ENCODE measurements at places on chromosomes 5 and 9. TPM values are rescaled to one million over a fixed set of nuclear protein-coding genes. Genes with fewer than 3 reads are reported as not detected.

FOXD4L3 gene
- total RNA-seq = not detected

GRCh38 chr5:173963182-173963838, 25.7 kb upstream of the C5orf47 start:
- DNase-seq = no peak

PGM5 gene
- total RNA-seq = 94.1 TPM

DNA sequence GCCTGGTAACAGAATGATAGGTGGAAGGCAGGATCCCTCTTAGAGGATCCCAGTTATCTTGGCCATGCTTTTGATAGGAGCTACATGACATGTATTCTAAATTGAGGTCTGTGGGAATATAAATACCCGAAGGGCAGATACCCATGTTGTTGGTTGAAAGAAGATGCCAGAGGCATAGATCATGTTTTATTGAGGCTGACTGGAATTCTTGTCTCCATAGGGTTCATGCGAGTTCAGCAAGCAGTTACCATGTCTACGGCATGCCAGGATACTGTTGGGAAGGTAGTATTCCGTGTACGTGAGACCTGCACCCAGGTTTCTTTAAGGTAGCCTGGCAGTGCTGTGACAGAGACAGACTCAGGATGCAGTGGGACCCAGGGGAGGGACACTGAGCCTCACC, 230.7 kb downstream of the NR3C1 start:
- no peak for DNase-seq

IL7R gene
- total RNA-seq = 20.5 TPM

FBXL7 gene
- total RNA-seq = 31.7 TPM

GRCh38 chr5:67998709-67999261, 216.8 kb upstream of the PIK3R1 start:
- peak; percentile 60 for DNase-seq

DNA sequence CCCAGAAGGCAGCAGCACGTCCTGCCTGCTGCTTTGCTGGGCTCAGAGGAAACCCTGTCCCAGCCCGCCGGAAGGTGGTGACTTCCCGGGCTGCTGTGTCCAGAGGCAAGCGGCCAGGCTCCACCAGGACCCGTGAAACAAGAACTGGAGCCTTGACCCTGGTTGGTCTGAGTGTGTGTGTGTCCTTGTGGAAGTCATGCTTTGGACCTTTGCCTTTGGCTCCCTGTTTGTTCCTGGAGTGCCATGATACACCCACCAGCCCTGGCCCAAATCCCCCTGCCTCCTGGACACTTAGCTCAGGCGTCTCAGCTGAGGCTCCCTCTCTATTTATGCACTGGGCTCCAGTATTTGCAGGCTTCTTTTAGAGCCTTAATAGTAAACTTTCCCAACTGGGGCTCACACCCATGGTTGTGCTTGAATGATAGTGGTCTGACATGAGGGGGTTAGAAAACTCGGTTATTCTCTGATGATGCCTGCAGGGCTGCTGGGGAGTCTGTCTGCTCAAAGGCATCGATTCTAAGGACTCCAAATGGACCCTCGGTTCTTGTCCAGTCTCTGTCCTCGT, 72.2 kb downstream of the C9orf50 start:
- DNase-seq = peak; percentile 48

ZNF883 gene
- 2.8 TPM for total RNA-seq

GRCh38 chr5:134493461-134494055, 31.9 kb upstream of the JADE2 start:
- DNase-seq = no peak

GRCh38 chr5:82772281-82772680, 304.9 kb downstream of the TMEM167A start:
- no peak for DNase-seq

DNA sequence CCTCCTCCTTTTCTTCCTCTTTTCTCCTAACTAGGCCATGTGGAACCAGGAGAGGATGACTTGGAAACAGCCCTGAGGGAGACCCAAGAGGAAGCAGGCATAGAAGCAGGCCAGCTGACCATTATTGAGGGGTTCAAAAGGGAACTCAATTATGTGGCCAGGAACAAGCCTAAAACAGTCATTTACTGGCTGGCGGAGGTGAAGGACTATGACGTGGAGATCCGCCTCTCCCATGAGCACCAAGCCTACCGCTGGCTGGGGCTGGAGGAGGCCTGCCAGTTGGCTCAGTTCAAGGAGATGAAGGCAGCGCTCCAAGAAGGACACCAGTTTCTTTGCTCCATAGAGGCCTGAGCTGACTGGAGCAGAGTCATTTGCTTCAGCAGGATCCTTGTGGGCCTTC, 13.7 kb downstream of the NUDT2 start:
- peak; percentile 49 for DNase-seq

PCDHGC4 gene
- total RNA-seq = 7.9 TPM

LCN10 gene
- 9.4 TPM for total RNA-seq

- no peak for DNase-seq
Measured at GRCh38 chr5:44827681-44828080, 18.9 kb downstream of the MRPS30 start.

NUTM2F gene
- total RNA-seq = not detected

DNA sequence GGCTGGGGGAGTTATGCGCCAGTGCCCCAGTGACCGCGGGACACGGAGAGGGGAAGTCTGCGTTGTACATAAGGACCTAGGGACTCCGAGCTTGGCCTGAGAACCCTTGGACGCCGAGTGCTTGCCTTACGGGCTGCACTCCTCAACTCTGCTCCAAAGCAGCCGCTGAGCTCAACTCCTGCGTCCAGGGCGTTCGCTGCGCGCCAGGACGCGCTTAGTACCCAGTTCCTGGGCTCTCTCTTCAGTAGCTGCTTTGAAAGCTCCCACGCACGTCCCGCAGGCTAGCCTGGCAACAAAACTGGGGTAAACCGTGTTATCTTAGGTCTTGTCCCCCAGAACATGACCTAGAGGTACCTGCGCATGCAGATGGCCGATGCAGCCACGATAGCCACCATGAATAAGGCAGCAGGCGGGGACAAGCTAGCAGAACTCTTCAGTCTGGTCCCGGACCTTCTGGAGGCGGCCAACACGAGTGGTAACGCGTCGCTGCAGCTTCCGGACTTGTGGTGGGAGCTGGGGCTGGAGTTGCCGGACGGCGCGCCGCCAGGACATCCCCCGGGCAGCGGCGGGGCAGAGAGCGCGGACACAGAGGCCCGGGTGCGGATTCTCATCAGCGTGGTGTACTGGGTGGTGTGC, at the start of gene RXFP3:
RXFP3 (plus strand) TSS at position 6 of the 636 bp plus-strand sequence; CDS start at position 361, 355 bp downstream.
- no peak for DNase-seq

DNA sequence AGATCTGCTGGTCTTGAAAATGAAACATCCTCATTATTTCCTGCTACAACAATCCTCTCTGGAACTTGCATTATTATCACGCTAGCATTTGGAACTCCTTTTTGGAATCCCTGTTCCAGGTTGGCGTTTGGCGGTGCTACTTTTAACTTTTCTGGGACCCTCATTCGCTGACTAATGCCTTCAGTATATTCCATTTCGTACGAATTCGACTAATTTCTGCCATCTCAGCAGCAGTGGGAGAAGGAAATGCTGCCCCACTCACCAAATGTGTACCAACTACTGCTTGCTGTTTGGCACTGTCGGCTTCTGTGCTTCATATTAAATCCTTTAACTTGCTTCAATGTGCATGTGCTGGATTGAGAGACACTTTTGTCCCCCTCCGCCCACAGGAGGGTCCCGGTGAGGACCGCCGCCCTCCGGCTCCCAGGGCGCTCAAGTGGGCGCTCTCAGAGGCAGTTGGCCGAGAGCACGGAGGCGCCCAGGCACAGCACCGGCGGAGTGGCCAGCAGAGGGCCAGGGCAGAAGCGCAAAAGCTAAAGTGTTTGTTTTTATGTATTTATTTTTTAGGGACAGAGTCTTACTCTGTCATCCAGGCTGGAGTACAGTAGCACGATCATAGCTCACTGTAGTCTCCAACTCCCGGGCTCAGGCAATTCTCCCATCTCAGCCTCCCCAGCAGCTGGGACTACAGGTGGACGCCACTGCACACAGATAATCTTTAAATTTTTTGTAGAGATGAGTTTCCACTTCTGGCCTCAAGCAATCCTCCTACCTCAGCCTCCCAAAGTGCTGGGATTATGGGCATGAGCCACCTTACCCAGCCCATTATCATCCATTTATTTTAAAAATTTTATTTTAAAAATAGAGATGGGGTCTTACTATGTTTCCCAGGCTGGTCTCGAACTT, 11.9 kb downstream of the PDE6A start:
- DNase-seq = no peak

DNA sequence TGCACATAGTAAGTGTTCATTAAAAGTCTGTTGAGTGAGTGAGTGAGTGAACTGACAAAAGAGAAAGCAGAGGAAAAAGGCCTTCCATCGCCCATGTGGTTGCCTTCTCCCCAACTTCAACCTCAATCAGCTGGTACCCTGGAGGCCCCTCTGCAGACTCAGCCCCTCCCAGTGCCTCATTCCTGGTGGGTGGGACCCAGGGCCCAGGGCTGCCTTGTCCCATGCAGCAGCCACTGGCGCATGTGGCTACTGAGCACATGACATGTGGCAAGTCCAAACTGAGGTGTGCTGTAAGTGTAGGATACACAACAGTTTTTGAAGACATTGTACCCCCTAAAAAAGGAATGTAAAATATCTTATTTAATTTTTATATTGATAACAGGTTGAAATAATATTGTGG, 29.6 kb downstream of the NDUFA8 start:
- DNase-seq = no peak

GPRIN1 gene
- 2.0 TPM for total RNA-seq

DNA sequence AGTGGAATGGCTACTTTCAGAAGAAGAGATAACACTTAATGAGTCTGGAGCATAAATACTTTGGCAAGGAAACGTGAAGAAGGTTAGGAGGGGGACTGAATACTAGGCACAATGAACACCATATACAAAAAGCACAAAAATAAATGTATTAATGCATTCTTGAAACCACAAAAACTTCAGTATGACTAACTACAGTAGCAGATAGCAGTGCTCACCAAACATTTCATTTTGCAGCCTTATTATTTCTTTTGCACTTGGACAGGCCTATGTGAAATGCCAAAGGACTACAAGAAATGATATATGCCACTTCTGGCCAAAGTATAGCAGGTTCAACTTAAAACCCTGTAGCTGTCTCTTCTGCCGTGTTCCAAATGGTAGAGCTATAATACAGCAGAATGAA, 26.3 kb downstream of the UBQLN1 start:
- DNase-seq = no peak

GRCh38 chr9:128361296-128361985, 9.7 kb upstream of the URM1 start:
- DNase-seq = no peak

DNA sequence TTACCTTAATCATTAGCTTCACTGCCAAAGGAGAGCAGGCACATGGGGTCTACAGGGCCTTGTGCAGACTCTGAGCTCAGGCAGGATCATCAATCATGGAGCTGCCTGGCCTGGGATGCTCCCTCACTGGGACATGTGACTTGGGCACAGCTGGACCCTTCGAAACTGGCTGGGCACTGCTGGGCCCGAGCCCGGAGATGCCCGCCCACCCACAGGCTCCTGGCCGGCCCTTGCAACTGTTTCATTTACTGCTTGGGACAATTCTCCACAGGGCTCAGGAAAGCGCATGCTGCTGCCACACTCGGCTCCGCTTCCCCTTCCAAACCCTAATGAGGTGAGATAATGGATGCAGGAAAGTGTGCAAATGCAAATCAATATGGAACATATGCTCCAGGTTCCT, 387.5 kb downstream of the TRIM36 start:
- no peak for DNase-seq

GRCh38 chr9:115462623-115463022, 344.7 kb upstream of the TNC start:
- no peak for DNase-seq

GRCh38 chr9:10612641-10613398, at the start of gene PTPRD:
Gene PTPRD, minus strand, starts transcription at chr9:10613002.
- no peak for DNase-seq

GRCh38 chr5:160175438-160176218, 53.7 kb upstream of the FABP6 start:
- DNase-seq = no peak

SPARC gene
- total RNA-seq = 1,654 TPM

GRCh38 chr9:73575101-73576060, 423.7 kb downstream of the ANXA1 start:
- no peak for DNase-seq

DNA sequence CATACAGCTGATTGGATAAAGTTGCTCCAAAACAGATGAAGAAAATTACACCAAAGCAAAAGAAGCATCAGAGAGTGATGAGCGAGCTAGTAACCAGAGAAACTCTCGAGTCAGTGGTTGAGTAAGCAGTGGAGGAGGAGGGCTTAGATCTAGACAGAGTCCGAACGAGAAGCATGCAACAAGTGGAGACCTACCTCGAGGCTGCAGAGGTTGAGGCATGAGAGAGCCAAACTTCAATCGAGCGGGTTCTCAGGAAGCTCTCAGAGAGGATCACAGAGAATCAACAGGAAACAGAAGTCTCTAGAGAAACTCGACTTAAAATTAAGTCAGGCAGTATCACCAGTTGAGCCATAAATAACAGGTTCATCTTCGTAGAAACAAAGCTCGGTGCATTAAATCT, 6.1 kb downstream of the RUSC2 start:
- no peak for DNase-seq

DNA sequence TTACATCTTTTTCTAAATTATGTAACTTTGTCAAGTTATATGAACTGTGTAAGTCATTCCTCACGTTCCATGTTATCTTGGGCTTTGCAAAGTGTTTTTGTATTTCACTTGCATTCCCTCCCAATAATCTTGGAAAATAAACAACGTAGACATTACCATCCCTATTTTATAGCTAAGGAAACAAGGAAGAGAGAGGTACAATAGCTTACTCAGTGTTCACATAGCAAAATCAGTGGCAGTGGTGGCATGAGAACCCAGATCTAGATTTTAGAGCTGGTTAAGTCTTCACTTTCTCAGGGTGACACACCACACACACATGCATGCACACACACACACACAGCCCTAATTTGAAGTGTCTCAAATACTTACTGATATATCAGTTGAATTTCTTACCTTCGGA, 34.1 kb downstream of the NSA2 start:
- no peak for DNase-seq

- no peak for DNase-seq
Measured at GRCh38 chr5:54717870-54718269, 200.3 kb downstream of the SNX18 start.

GRCh38 chr5:109756543-109757185, 66.9 kb downstream of the MAN2A1 start:
- DNase-seq = no peak

RAPGEF1 gene
- total RNA-seq = 73.0 TPM

OBP2B gene
- not detected for total RNA-seq

GRCh38 chr5:4928409-4928808, 211.7 kb upstream of the ADAMTS16 start:
- DNase-seq = no peak

GRCh38 chr5:43348861-43349363, 35.7 kb upstream of the HMGCS1 start:
- DNase-seq = no peak

SH3RF2 gene
- 16.4 TPM for total RNA-seq

DNA sequence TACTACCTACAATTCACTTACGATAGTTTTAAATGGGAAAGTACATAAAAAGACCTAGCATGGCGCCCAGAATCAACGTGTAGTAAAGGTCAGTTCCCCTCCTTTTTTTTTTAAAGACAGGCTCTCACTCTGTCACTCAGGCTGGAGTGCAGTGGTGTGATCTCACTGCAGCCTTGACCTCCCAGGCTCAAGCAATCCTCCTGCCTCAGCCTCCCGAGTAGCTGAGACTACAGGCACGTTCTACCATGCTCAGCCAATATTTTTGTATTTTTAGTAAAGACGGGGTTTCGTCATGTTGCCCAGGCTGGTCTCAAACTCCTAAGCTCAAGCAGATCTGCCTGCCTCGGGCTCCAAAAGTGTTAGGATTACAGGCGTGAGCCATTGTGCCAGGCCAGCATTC, 40.7 kb upstream of the MTMR12 start:
- DNase-seq = no peak

GRCh38 chr5:43256261-43256966, 56.8 kb downstream of the HMGCS1 start:
- no peak for DNase-seq

All from thoracic aorta (tissue), 2 donors.